Amygdala (tissue), 56 donors: ENCODE measurements at places on chromosomes 7 and 10.
A peak's percentile ranks its signal among the peaks of the same experiment; 100 is the strongest.

DNA sequence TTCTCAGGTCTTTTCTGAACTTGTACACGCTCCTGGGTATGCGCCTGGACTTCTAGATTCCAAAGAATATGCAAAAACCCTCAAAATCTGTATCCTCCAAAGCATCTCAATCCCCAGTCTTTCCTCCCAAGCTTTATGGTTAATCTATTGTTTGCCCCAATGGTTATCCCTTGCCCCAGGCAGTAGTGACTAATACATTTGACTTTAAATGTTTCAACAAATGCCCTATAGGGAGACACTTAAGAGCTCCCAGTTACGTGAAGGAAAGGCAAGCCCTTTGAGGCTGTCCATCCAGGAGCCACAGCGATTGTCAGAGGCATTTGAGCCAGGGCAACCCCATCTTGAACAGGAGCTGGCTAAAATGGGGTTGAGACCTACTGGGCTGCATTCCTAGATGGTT lies 12.7 kb upstream of the FOXL3 start:
- DNase-seq: no peak

DNA sequence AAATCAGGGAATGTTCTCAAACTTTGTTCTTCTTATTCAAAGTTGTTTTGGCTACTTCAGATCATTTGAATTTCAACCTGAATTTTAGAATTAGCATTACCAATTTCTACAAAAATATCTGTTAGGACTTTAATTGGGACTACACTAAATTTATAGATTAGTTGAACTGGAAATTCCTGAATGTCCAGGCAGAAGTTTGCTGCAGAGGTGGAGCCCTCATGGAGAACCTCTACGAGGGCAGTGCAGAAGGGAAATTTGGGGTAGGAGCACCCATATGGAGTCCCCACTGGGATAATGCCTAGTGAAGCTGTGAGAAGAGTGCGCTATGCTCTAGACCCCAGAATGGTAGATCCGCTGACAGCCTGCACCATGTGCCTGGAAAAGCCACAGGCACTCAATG lies 22.8 kb upstream of the AGMO start:
- no peak for DNase-seq

- no peak for DNase-seq
Measured at GRCh38 chr7:17528636-17529035, 230.2 kb downstream of the AHR start.

DNA sequence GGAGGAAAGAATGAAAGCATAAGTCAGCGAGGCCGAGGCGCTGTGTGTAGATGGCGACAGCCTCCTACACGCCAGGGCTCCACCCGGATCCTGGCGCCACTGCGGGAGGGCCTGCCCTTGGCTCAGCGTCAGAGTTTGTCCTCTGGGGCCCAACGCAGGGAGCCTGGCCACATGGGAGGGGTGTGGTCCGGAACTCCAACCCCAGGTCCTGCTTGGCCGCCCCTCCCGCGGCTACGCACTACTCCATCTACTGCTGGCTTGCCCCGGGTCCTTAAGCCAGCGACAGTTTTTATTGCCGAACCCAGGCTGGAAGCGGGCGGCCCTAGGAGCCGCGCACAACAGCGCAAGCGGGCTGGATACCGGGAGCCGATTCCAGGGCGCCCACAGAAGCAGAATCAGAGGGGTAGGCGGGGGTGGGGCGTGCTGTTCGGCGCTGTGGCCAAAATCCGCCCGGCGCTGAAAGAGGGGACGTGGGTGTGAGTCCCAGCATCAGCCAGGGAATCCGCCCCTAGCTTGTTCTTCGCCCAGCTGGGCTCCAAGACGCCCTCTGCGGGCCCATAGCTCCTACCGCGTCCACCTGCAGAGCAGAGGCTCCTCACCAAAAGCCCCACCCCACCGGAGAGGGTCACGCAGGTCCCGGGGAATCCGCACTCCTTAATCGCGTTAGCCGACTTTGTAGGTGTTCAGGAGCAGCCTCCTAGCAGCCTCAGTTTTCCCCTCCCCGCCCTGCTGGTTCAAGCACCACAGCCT lies 4.5 kb downstream of the KAZALD1 start:
- DNase-seq: peak; percentile 17

DNA sequence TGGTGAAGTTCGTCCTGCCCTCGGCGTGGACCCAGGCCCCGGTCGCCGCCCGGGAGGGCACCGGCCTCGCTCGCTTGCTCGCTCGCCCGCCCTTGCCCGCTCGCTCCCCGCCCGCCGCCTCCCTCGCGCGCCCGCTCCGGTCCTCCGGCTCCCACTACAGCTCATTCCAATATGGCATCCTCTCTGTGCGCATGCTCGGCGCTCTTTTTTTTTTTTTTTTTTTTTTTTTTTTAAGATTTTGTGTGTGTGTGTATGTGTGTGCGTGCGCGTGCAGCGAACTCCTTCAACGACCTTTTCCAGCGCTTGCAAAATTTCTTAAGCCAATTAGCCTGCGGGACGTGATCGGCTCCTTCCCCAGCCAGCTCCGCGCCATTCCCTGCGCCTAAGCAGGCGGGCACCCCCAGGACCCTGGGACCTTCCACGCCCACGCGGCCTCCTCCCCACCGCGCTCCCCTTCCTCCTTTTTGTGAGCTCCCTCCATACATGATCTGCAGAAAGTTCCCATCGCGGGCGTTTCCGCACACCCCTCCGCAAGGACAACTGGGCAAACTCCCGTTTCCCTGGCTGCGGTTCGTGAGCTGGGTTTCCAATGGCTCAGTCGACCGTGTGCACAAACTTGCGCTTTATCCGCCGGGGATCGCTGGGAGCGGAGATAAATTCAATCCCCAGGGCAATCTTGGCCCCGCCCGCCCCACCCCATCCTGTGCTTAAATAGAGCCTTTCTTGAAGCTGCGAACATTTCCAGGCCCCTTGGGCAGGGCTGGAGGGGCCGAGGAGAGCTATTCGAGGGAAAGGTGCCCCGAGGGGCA lies at the start of gene SFMBT2:
SFMBT2 (minus strand) TSS at position 173 of the 809 bp plus-strand sequence. CDS start 29,136 bp downstream, outside the sequence.
- DNase-seq: peak; percentile 74

GRCh38 chr10:9244864-9245263 lies 1190.4 kb downstream of the GATA3 start:
- no peak for DNase-seq

- DNase-seq: no peak
Measured at GRCh38 chr10:34955391-34955790, 134.8 kb downstream of the CUL2 start.

DNA sequence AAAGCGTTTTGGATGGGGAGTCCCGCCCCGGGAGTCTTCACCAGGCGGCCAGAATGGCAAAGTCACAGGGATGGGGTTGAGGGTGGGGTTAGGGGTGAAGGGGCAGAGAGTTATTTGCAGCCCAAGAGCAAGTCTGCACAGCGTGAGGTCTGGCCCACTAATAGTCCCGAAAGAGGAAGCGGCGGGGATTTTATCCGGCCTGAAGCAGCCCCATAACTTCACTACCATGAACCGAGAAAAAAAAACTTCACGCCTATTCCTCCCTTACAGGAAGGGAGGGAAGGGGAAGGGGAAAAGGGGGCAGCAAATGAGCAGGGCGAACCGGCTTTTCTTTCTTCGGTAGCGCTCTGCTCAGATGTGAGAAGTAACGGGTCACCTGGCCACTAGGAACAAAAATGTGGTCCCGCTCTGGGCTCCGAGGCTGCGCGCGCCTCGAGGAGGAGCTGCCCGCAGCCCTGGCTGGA lies 712 bp downstream of the ITPRIP start:
- DNase-seq: no peak
